M059J (cell line): ENCODE measurements at places on chromosomes 12 and 14. TPM values are rescaled to one million over a fixed set of nuclear protein-coding genes. Genes with fewer than 3 reads are reported as not detected.
A peak's percentile ranks its signal among the peaks of the same experiment; 100 is the strongest.

DNA sequence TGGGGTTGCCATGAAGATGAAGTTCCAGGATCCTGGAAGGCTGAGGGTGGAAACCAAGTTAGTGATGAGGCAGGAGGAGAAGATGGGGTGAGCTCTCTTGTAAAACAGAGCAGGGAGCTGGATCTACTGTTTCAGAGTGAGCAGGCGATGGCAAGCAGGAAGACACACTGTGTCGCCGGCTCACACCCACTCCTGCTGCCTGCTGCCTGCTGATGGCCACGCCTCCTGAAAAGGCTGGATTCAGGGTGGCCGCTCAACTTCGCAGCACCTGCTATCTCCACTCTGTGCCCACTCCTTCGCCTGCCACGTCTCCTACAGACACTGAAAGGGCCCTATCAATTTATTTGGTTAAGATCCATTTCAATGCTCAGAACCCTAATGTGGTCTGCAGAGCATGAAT lies 96.1 kb downstream of the RBM19 start:
- DNase-seq: no peak

Gene NXPH4
- 3.1 and 6.8 TPM in 2 replicates for total RNA-seq

GRCh38 chr14:87566991-87567390 lies 426.0 kb downstream of the GALC start:
- no peak for DNase-seq

- DNase-seq: no peak
These were observed 185.6 kb downstream of the EPS8 start for GRCh38 chr12:15603474-15604085.

GRCh38 chr14:45786266-45786665 lies 533.3 kb upstream of the MIS18BP1 start:
- DNase-seq: no peak

Gene TAS2R7
- total RNA-seq: not detected in 2 replicates

GRCh38 chr12:49232940-49233841 lies 31.7 kb upstream of the TUBA1C start:
- peak; percentile 72 for DNase-seq

GRCh38 chr12:8996682-8997405 lies 7.5 kb downstream of the KLRG1 start:
- peak; percentile 56 for DNase-seq

GRCh38 chr12:46664761-46665287 lies 161.0 kb downstream of the SLC38A4 start:
- DNase-seq: peak; percentile 93

- DNase-seq: no peak
These were observed 749.6 kb downstream of the SLC16A7 start for GRCh38 chr12:60345442-60345841.
